Activated CD4-positive, alpha-beta memory T cell treated with anti-CD3 and anti-CD28 coated beads for 36 hours (primary cell): ENCODE measurements at places on chromosomes 3 and 15.

- H3K27me3 ChIP-seq, result no peaks in the 10 kb centered on the region
- H3K4me3 ChIP-seq, result peak overlapping the region; percentile 88
- DNase-seq, result peak; percentile 81
- peaks cover 29% of the 10 kb centered on the region for H3K4me1 ChIP-seq
- H3K36me3 ChIP-seq, result peaks cover 3% of the 10 kb centered on the region
Measured at GRCh38 chr3:143001034-143001368, 369 bp upstream of the U2SURP start.

DNA sequence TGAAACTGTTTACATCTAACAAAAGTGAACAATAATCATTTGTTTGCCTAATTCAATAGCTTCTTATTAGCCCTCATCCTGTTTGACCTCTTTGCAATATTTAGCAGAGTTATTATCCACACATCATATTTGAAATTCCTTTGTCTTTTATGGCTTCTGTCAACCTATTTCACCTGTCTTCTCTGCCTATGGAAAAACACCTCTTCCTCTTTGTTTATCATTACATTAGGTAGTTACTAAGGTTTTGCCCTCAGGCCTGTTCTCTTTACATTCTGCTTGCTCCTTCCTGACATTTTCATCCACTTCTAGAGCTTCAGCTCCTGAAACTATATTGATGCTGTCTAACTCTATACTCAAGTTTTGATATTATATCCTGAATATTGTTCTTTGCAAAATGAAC is 183.0 kb downstream of the SUCNR1 start:
- no peaks in the 10 kb centered on the region for H3K36me3 ChIP-seq
- DNase-seq, result no peak
- H3K27ac ChIP-seq, result no peak overlapping the region
- no peaks in the 10 kb centered on the region for H3K4me1 ChIP-seq
- H3K4me3 ChIP-seq, result no peak overlapping the region
- no peaks in the 10 kb centered on the region for H3K27me3 ChIP-seq

GRCh38 chr3:171283183-171283847 is 176.9 kb downstream of the TNIK start:
- no peak for DNase-seq
- H3K36me3 ChIP-seq, result no peaks in the 10 kb centered on the region
- H3K27ac ChIP-seq, result no peak overlapping the region

DNA sequence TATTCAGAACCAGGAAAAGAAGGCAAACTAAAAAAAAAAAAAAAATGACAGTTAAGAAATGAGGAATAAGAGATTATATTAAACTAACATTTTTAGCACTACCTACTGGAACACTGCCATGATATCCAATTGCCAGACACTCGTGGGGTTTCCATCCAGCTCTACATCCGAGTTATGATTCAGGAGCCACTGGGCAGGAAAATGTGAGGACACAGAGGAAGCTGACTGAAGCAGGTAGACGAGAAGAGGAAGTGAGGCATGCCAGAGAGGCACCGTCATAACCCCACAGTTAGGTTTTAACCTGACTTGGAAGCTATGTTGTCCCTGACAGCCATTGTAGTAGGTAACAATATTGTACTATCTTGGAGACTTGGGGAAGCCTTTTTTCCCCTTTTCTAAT is 495.0 kb downstream of the NLGN1 start:
- no peaks in the 10 kb centered on the region for H3K4me1 ChIP-seq
- DNase-seq, result no peak
- no peak overlapping the region for H3K27ac ChIP-seq
- H3K4me3 ChIP-seq, result no peak overlapping the region

GRCh38 chr3:58576716-58577115 is 475 bp downstream of the FAM107A start:
- no peak for DNase-seq
- H3K4me1 ChIP-seq, result no peaks in the 10 kb centered on the region
- no peaks in the 10 kb centered on the region for H3K36me3 ChIP-seq
- H3K4me3 ChIP-seq, result no peak overlapping the region

GRCh38 chr3:125045194-125045593 is 10.6 kb downstream of the HEG1 start:
- H3K36me3 ChIP-seq, result peaks cover 2% of the 10 kb centered on the region
- peaks cover 3% of the 10 kb centered on the region for H3K4me1 ChIP-seq
- no peak for DNase-seq
- no peaks in the 10 kb centered on the region for H3K27me3 ChIP-seq
- no peak overlapping the region for H3K27ac ChIP-seq

- no peak for DNase-seq
- peaks cover 8% of the 10 kb centered on the region for H3K36me3 ChIP-seq
- H3K4me3 ChIP-seq, result no peak overlapping the region
- peaks cover 3% of the 10 kb centered on the region for H3K4me1 ChIP-seq
Measured at GRCh38 chr3:41583014-41583413, 378.9 kb downstream of the ULK4 start.

DNA sequence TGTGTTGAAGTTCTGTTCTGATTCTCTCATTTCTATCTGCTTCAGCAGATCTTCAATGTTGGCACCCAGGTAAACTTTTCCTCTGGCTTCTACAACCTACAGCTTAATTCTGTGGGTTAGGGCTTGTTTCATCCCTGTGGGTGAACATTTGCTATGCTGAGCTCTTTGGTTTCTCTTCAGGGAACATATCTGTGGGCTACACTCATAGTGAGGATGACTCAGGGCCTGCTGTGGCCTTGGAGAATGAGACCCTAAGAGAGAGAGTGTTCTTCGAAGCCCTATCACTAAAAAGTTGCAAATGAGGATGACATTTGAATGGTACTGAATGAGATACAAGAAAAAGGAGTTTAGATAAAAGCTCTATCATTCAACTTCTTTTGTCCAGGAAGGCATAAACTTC is 346.2 kb upstream of the CBLB start:
- DNase-seq, result peak; percentile 64
- peak overlapping the region; percentile 68 for H3K27ac ChIP-seq
- H3K36me3 ChIP-seq, result peaks cover 8% of the 10 kb centered on the region
- H3K4me3 ChIP-seq, result no peak overlapping the region
- no peaks in the 10 kb centered on the region for H3K27me3 ChIP-seq

GRCh38 chr3:78634316-78634715 is 1133.5 kb downstream of the ROBO1 start:
- DNase-seq, result no peak
- H3K36me3 ChIP-seq, result no peaks in the 10 kb centered on the region
- H3K4me3 ChIP-seq, result no peak overlapping the region
- H3K4me1 ChIP-seq, result no peaks in the 10 kb centered on the region
- no peaks in the 10 kb centered on the region for H3K27me3 ChIP-seq

- H3K36me3 ChIP-seq, result no peaks in the 10 kb centered on the region
- no peak for DNase-seq
Measured at GRCh38 chr3:123352134-123352554, 96.7 kb downstream of the ADCY5 start.

GRCh38 chr15:68300115-68300940 is 22.8 kb downstream of the FEM1B start:
- H3K27me3 ChIP-seq, result no peaks in the 10 kb centered on the region
- H3K36me3 ChIP-seq, result peaks cover 3% of the 10 kb centered on the region
- DNase-seq, result no peak

DNA sequence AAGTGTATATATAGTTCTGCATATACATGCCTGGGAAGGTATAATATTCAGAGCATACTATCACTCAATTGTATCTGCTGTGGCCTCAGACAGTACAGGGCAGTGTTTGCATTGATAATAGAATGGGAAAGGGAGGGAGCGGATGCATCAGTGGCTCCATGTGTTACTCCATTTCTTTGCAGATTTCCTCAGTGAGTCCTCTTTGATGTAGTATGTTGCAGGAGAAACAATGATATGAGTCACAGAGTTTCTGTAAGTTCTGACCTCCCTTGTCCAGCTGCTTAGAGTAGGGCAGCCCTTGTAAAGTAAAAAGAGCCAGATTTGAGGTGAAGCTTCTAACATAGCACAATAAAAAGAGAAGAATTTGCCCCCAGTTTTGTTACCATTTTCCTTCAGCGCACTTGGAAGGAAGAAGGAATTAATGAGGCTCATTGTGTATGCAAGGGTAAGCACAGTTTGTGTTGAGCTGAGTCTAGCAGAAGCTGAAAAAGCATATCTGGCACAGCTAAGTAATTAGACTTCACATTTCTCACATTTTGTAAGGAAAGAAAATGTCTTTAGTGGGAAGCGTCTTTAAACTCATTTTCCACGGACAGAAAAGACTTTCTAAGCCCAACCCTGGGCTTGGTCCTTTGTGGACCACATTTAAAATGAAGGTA is 555.8 kb upstream of the IL12A start:
- H3K27me3 ChIP-seq, result no peaks in the 10 kb centered on the region
- H3K4me3 ChIP-seq, result no peak overlapping the region

GRCh38 chr15:68031404-68031803 is 22.7 kb upstream of the PIAS1 start:
- peaks cover 25% of the 10 kb centered on the region for H3K27me3 ChIP-seq
- H3K4me1 ChIP-seq, result no peaks in the 10 kb centered on the region
- DNase-seq, result no peak
- no peak overlapping the region for H3K27ac ChIP-seq

DNA sequence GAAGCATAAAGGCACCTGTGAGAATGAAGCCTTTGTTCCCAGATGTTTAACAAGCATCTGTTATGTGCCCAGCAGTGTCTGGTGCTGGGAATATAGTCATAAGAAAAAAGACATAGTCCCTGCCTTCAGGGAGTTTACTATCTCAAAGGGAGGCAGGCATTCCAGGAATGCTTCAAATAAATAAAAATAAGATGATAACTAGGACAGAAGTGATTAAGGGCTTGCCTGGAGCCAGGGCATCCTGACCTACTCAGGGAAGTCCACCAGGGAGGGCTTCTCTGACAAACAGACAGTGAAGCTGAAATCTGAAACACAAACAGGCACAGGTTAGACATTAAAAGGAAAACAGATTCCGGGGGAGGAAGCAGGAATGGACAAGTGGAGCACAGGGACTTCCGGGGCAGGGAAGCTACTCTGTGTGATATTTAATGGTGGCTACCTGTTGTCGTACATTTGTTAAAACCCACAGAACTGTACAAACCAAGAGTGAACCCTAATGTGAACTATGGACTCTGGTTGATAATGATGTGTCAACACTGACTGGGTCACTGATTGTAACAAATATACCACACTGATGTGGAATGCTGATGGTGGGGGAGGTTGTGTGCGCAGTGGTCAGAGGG is 53.3 kb downstream of the ITGB5 start:
- H3K36me3 ChIP-seq, result no peaks in the 10 kb centered on the region
- no peak overlapping the region for H3K27ac ChIP-seq
- peaks cover 7% of the 10 kb centered on the region for H3K27me3 ChIP-seq

DNA sequence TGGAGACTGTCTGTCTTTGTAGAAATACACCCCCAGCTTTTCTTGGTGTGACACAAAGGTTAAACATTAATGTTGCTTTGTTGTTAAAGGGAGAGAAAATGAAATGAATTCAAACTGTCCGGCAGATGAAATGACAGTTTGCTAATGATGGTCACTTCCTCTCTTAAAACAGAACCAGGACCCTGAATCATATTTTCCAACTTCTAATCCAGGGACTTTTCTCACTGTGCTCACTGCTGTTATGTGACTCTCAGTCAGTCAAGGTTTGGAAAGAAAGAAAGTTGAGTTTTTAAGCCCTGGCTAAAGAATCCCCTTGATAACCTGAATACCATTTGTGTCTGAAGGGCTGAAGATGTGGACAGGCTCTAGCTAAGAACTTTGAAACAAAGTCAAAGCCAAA is 215.8 kb downstream of the AGBL1 start:
- no peak overlapping the region for H3K4me3 ChIP-seq
- H3K4me1 ChIP-seq, result no peaks in the 10 kb centered on the region
- no peak for DNase-seq
- no peak overlapping the region for H3K27ac ChIP-seq
- H3K36me3 ChIP-seq, result no peaks in the 10 kb centered on the region

DNA sequence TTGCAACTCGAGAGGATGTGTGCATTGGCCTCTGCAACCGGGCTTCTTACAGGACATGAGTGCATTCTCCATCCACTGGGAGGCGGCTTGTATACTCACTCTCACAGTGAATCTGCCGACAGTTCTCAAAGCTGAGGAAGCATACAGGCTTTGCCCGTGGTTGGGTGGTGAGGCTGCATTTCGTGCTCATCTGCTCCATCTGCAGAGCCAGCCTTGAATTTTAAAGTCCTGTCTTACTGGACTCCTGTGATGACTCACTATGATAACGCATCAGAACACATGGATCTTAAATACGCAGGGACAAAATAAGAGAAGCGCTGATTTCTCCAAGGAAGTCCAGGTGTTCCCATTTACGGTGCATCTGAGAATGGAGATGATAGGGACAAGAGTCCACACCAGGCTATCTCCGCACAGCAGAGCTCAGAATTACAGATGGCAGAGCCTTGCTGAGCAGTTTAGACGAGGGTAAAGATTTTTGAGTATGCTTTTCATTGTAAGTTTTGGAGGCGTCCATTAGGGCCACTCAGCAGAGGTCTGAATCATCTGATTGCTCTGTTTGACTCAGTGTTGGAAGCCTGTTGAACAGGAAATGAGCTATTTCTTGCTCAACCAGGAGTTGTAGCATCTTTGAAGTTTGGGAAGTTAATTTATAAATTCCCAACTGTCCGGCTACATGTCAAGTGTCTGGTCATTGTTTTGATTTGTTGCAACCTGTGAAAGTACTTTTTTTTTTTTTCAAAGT is 87.1 kb downstream of the GABRG3 start:
- H3K36me3 ChIP-seq, result no peaks in the 10 kb centered on the region
- H3K27me3 ChIP-seq, result no peaks in the 10 kb centered on the region

GRCh38 chr3:183044547-183045229 is 54.6 kb downstream of the MCCC1 start:
- no peak overlapping the region for H3K27ac ChIP-seq
- peaks cover 32% of the 10 kb centered on the region for H3K36me3 ChIP-seq
- DNase-seq, result no peak
- H3K4me3 ChIP-seq, result no peak overlapping the region
- H3K27me3 ChIP-seq, result no peaks in the 10 kb centered on the region
